ENCODE measurements at places on chromosomes 13 and 19. TPM values are rescaled to one million over a fixed set of nuclear protein-coding genes. Genes with fewer than 3 reads are reported as not detected.

DNA sequence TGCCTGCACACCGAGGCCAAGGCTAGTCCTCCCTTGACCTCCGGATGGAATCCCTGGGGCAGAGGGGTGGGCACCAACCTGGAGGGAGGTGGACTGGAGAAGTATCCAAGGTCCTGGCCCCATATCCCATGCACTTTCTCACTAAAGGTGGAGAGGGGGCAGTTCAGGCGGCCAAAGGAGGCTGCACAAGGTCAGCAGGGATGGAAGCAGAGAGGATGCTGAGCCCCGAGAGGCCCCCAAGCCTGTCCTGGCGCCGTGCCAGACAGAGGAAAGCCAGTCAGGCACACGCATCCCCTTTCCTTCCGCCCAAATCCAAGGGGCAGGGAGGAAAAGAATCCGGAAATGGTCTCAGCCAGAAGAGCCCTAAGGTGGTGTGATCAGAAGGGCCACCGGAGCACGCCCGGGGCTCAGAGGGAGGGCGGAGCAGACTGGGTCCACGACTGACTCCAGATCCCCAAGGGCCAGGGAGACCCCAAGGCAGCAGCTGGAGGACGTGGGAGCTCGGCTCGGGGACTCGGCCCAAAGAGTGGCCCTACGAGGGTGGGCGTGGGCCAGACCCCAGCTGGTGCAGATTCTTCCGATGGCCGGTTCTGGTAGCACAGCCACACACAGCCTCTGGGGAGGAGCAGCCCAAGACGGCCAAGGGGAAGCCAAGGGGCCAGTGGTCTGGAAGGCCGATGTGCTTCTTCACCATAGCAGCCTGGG is 60.0 kb downstream of the MLLT1 start:
- peak overlapping the region; percentile 28 for H3K27ac ChIP-seq
- DNase-seq: no peak
- peaks cover 61% of the 10 kb centered on the region for H3K4me1 ChIP-seq
- no peaks in the 10 kb centered on the region for H3K27me3 ChIP-seq
- peaks cover 49% of the 10 kb centered on the region for H3K36me3 ChIP-seq

- H3K27ac ChIP-seq: no peak overlapping the region
- H3K27me3 ChIP-seq: peaks cover 33% of the 10 kb centered on the region
- DNase-seq: no peak
- no peaks in the 10 kb centered on the region for H3K36me3 ChIP-seq
Measured at GRCh38 chr19:13228561-13228960, 78.3 kb downstream of the IER2 start.

Gene ADGRE1
- not detected for total RNA-seq

Gene ZNF112
- total RNA-seq: 1.6 TPM

GRCh38 chr19:13160557-13160956 is 10.3 kb downstream of the IER2 start:
- no peak overlapping the region for H3K4me3 ChIP-seq
- no peaks in the 10 kb centered on the region for H3K27me3 ChIP-seq
- H3K36me3 ChIP-seq: no peaks in the 10 kb centered on the region
- no peak for DNase-seq
- H3K27ac ChIP-seq: peak overlapping the region; percentile 17

Gene RASGRP4
- 1.2 TPM for total RNA-seq

Gene HIF3A
- 8.4 TPM for total RNA-seq

Gene ZIK1
- 4.0 TPM for total RNA-seq

DNA sequence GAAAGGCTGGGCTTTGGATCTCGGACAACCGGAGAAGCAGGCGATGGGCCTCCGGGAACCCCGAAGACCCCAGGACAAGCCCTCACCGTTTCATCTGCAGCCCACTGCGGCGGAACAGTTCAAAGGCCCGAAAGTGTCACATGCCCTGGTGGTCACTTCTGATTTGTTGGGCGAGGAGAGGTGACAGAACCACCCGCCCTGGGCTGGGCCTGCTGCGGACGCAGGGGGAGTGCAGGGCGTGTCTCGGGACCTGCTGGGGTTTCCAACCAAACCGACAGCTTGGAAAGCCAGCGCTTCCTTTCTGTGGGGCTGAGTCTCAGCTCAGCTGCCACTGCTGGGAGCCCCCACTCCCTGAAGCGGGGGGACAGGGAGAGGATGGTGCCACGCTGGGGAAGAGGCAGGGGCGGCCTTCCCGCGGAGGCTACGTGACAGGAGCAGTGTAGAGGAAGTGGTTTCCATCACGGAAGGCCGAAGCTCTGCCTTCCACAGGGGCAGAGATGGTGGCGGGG is 22.8 kb upstream of the ZBTB7A start:
- H3K4me1 ChIP-seq: peaks cover under 1% of the 10 kb centered on the region
- DNase-seq: no peak
- peaks cover 40% of the 10 kb centered on the region for H3K36me3 ChIP-seq
- H3K4me3 ChIP-seq: peak overlapping the region; percentile 13
- H3K27me3 ChIP-seq: no peaks in the 10 kb centered on the region

DNA sequence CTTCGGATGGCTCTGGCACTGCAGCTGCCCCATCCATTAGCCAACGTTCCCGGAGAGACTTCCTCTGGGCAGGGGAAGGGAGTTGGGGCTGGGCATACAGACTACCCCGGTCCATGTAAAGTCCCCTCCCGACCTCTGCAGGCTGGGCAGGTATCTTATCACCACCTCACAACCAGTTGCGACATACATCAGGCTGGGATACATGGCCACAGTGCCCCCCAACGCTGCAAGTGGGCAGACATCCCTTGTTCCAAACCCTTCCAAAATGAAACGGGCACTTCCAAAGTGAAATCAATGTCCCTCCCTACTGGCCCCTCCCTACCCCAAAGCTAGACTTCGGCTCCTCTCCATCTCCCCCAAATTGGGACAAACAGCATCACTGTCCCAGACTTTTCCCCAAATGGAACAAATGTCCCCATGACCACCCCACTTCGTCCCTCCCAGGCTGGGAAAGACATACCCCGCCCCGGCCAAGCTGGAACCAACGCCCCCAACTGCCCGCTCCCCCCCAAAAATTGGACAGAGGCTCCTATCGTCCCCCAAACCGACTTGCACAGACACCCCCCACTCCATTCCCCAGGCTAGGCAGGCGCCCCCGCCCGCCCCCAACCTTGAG is 5.0 kb downstream of the PALM3 start:
- H3K27ac ChIP-seq: no peak overlapping the region
- peaks cover 15% of the 10 kb centered on the region for H3K4me1 ChIP-seq
- no peak for DNase-seq

Gene FFAR2
- total RNA-seq: 0.29 TPM

DNA sequence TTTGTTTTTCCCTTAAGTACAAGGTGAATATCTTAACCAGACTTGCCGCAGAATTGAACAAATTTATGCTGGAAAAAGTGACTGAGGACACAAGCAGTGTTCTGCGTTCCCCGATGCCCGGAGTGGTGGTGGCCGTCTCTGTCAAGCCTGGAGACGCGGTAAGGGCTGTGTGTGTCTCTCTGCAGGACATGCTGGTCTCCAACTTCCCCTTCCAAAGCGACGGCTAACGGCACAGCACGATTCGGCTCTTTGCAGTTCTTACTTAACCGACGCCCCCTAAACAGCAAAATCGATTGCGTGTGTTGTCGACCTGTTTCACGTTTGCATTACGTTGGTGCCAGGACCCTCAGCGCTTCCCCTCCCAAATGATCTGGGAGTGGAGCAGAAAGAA is 73.2 kb downstream of the GGACT start:
- H3K27ac ChIP-seq: no peak overlapping the region
- DNase-seq: no peak
- peaks cover 11% of the 10 kb centered on the region for H3K4me1 ChIP-seq
- no peaks in the 10 kb centered on the region for H3K27me3 ChIP-seq

GRCh38 chr19:2984215-2984528 is 6.8 kb downstream of the TLE6 start:
- DNase-seq: no peak
- H3K4me1 ChIP-seq: peaks cover 23% of the 10 kb centered on the region
- no peaks in the 10 kb centered on the region for H3K27me3 ChIP-seq
- peak overlapping the region; percentile 76 for H3K27ac ChIP-seq
- peak overlapping the region; percentile 37 for H3K4me3 ChIP-seq

Gene DIAPH3
- total RNA-seq: 2.9 TPM
